ENCODE measurements at places on chromosomes 1 and 21. TPM values are rescaled to one million over a fixed set of nuclear protein-coding genes. Genes with fewer than 3 reads are reported as not detected.
A peak's percentile ranks its signal among the peaks of the same experiment; 100 is the strongest.

DNA sequence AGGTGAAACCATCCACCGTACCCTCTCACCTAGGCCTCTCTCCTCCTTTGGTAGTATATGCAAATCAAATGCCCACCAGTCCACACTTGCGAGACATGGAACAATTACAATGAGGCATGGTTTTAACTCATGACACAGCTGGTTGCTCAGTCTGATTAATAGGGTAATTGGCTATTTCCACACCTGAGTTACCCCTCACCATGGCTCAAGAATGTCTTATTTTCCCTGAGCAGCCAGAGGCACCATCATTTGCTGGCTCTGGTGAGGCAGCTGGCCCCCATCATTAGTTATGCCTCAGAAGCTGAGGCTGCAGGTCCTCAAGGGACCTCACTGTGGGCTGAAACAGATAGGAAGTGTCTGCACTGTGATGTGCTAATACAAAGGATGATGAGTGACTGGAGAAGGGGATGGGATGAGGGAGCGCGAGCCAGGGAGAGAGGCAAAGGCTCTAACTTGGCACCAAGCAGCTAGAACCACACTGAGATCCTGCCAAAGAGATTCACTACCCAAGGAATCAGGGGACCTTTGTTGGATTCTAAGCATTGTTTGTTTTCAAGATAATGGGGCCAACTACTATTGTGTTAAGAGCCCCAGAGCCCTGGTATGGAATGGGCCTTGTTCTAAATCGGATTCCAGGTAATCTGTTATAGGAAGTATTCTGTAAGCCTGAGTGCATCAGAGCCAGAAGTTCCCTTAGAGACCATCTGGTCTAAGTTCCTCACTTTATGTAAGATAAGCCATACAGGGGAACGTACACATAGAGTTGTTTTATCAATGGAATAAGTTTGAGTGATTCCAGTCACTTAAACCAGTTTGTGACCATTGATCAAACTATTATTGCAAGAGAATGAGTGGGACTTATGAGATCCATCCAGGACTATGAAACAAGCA lies 80.0 kb upstream of the CNTN2 start:
- H3K27me3 ChIP-seq: no peaks in the 10 kb centered on the region
- no peak overlapping the region for H3K27ac ChIP-seq
- H3K4me3 ChIP-seq: no peak overlapping the region
- H3K4me1 ChIP-seq: peaks cover 42% of the 10 kb centered on the region

GRCh38 chr1:100458661-100459357 lies 79.1 kb upstream of the GPR88 start:
- H3K4me1 ChIP-seq: peaks cover 7% of the 10 kb centered on the region
- H3K27ac ChIP-seq: no peak overlapping the region
- H3K4me3 ChIP-seq: no peak overlapping the region
- no peak for DNase-seq

GRCh38 chr1:151968058-151968457 lies 25.6 kb downstream of the S100A10 start:
- H3K4me1 ChIP-seq: peaks cover 21% of the 10 kb centered on the region
- H3K27ac ChIP-seq: no peak overlapping the region
- H3K36me3 ChIP-seq: no peaks in the 10 kb centered on the region
- no peak for DNase-seq
- H3K27me3 ChIP-seq: no peaks in the 10 kb centered on the region

DNA sequence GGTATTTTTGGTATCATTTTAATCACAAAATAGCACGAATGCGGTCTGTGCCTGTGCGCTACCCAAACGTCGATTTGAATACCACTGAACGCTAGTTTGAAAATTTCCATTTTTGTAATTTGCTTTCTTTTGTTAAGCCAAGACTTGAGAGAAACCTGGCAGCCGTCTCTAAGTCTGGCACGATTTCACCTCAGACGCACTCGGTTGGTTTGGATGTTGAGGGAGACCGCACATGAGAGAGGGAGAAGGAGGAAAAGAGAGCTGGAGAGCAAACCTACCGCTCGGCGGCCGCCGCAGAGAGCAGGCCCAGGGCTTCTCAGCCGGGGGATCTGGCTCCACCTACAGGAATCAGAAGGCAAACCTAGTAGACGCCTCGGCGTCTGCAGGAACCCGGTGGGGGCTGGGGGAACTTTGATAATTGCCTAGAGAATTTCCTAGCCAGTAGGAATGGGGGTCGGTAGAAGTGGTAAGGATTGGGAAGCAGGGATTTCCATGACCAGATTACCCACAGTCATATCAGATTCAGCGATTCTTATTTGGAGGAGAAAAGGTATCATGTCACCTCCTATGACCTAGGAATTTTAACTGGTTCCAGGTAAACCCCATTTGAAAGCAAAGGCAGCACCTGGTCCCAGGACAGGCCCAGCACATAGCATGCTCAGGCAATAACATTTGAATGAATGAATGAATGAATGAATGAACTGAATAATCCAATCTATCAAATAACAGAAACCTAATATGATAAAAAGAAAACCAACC lies 83.2 kb downstream of the TM2D1 start:
- peaks cover 28% of the 10 kb centered on the region for H3K4me1 ChIP-seq
- peak overlapping the region; percentile 42 for H3K4me3 ChIP-seq
- H3K36me3 ChIP-seq: no peaks in the 10 kb centered on the region
- H3K27me3 ChIP-seq: no peaks in the 10 kb centered on the region

DNA sequence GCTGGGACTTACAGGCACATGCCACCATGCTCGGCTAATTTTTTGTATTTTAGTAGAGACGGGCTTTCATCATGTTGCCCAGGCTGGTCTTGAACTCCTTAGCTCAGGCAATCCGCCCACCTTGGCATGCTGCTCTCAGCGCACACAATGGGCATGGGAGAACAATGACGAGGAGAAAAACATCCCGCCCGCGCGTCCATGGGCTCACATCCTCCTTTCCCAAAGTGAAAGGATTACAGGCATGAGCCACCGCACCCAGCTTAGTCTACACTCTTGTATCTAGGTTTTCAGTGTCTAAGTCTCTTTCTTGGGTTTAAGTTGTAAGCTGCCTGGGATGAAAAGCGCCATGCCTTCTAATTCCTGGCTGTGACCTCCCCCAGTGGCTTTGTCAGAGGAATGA lies 37.9 kb downstream of the CDK18 start:
- H3K27ac ChIP-seq: peak overlapping the region; percentile 82
- no peak overlapping the region for H3K4me3 ChIP-seq
- H3K27me3 ChIP-seq: peaks cover 36% of the 10 kb centered on the region
- peaks cover 35% of the 10 kb centered on the region for H3K4me1 ChIP-seq
- DNase-seq: no peak

- H3K36me3 ChIP-seq: no peaks in the 10 kb centered on the region
- no peak for DNase-seq
- no peak overlapping the region for H3K27ac ChIP-seq
- H3K4me3 ChIP-seq: no peak overlapping the region
- no peaks in the 10 kb centered on the region for H3K27me3 ChIP-seq
- peaks cover 6% of the 10 kb centered on the region for H3K4me1 ChIP-seq
Measured at GRCh38 chr1:162347281-162347680, 29.4 kb downstream of the SPATA46 start.

DNA sequence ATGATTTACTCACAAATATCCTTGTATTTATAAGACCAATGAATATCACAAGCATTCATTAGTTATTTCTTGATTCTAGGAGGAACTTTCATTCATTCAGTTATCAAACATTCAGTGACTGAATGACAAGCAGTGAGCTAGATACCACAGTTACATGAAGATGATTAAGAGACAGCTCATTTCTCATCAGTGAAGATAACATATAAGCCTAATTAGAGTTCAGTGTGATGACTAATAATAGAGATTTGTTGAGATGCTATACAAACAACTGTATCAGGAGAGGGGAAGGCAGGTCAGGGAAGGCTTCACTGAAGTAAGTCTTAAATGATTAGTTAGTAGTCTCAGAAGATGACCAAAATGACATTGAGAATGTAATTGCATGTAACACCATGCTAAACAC lies 14.6 kb upstream of the C1orf105 start:
- no peak overlapping the region for H3K27ac ChIP-seq
- no peak for DNase-seq
- H3K36me3 ChIP-seq: no peaks in the 10 kb centered on the region
- H3K4me1 ChIP-seq: peaks cover 10% of the 10 kb centered on the region

- peak overlapping the region; percentile 93 for H3K27ac ChIP-seq
- H3K27me3 ChIP-seq: no peaks in the 10 kb centered on the region
- H3K4me1 ChIP-seq: peaks cover 55% of the 10 kb centered on the region
- peaks cover 28% of the 10 kb centered on the region for H3K36me3 ChIP-seq
Measured at GRCh38 chr1:113074237-113074636, 1.2 kb downstream of the LRIG2 start.

DNA sequence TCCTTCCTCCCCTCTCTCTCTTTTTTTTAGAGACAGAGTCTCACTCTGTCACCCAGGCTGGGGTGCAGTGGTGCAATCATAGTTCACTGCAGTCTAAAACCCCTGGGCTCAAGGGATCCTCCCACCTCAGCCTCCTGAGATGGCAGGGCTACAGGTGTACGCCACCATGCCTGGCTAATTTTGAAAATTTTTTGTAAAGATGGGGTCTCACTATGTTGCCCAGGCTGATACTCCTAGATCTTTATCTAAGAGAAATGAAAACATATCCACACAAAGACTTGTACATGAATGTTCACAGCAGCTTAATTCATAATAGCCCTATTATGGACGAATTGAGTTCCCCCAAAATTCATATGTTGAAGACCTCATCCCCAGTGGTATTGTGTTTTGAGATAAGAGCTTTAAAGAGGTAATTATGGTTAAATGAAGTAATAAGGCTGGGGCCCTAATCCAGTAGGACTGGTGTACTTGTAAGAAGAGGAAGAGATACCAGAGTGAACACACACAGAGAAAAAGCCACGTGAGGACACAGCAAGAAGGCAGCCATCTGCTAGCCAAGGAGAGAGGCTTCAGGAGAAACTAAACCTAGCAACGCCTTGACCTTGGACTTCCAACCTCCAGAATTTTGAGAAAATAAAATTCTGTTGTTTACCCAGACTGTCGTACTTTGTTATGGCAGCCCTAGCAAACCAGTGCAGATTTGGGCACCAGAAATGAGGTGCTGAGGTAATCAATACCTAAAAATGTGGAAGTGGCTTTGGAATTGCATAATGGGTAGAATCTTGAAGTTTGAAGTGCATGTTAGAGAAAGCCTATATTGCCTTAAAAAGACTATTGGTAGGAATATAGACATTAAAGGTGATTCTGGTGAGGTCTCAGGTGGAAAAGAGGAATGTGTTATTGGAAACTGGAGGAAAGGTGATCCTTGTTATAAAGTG lies 13.2 kb downstream of the IFNLR1 start:
- H3K4me3 ChIP-seq: no peak overlapping the region
- no peak overlapping the region for H3K27ac ChIP-seq
- H3K4me1 ChIP-seq: no peaks in the 10 kb centered on the region
- H3K27me3 ChIP-seq: peaks cover 19% of the 10 kb centered on the region
- no peak for DNase-seq

DNA sequence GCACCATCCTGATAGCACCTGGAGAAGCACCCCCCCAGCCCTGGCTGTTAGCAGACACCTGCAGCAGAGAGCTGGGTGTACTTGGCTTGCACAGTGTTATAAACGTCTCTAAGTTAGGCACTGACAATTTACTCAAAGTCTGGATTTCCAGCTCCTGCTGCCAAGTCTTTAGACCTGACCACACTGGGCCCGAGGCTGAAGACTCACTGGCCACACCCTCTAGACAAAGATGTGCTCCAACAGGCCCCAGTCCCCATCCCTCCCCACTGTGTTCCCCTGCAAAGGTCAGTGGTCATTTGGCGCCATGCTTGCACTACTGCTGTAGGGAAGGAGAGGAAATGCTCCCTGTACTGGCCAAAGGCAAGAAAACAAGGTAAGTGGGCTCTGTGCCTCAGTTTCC lies 31.1 kb downstream of the PADI6 start:
- peaks cover 32% of the 10 kb centered on the region for H3K27me3 ChIP-seq
- peaks cover 4% of the 10 kb centered on the region for H3K36me3 ChIP-seq
- no peak for DNase-seq
- H3K4me1 ChIP-seq: no peaks in the 10 kb centered on the region
- no peak overlapping the region for H3K4me3 ChIP-seq

DNA sequence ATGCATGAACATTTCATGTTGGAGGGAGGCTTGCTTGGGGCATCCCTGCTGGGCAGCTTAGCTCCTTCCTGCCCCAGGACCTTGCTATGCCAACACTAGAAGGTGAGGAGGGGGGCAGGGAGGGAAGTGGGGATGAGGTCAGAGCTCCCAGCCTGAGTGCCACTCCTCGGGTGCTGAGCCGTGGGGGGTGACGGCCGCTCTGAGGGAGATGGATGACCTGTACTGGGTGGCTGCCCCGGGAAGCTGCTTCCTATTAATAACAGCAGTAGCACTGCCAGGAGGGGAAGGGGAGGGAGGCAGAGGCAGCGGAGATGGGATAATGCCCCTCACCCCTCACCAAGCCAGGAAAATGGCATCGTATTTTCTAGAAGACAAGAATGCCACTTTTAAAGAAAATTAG lies 60.6 kb downstream of the UBIAD1 start:
- H3K36me3 ChIP-seq: no peaks in the 10 kb centered on the region
- no peak overlapping the region for H3K4me3 ChIP-seq
- H3K27ac ChIP-seq: no peak overlapping the region
- no peaks in the 10 kb centered on the region for H3K4me1 ChIP-seq
- no peak for DNase-seq
- peaks cover 97% of the 10 kb centered on the region for H3K27me3 ChIP-seq

DNA sequence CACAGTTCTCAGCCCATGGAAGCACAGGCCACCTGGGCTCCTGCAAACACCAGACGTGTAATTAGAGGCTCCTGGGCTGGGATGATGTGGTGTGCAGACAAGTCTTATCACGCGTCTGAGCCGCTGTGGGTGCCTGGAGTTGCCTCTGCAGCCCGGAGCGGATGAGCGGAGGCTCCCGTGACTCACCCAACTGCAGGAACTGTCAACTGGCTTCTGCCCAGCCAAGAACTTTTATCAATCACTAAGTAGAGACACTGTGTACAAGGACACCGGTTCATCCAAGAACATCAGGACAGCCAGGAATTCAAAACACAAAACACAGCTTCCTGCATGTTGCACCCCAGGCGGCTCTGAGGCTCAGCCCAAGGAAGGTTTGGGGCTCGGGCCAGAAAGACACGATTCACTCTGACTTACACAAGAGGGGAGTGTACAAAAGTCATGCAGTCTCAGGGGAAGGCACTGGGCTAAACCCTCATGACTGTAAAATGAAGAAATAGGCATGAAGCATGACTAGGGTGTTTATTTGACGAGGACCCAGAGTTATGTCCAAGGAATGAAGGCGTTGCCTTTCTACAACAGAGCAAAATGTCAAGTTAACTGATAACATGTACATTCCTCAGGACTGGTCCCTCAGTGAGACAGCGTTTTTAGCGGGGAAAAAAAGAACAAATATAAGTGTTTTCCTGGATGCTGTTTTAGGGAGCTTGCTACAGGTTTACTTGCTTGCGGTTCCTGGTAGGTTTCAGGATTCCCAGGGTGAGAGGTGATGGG lies 21.1 kb downstream of the ERRFI1 start:
- H3K27ac ChIP-seq: peak overlapping the region; percentile 85
- H3K4me3 ChIP-seq: peak overlapping the region; percentile 37
- H3K36me3 ChIP-seq: no peaks in the 10 kb centered on the region
- peaks cover 34% of the 10 kb centered on the region for H3K4me1 ChIP-seq
- H3K27me3 ChIP-seq: no peaks in the 10 kb centered on the region
- DNase-seq: peak; percentile 89

GRCh38 chr1:3730543-3731247 lies 21.6 kb upstream of the CCDC27 start:
- no peak overlapping the region for H3K27ac ChIP-seq
- H3K36me3 ChIP-seq: peaks cover 4% of the 10 kb centered on the region
- H3K4me3 ChIP-seq: no peak overlapping the region
- no peak for DNase-seq
- H3K4me1 ChIP-seq: peaks cover 45% of the 10 kb centered on the region

FCAMR gene
- not detected for total RNA-seq

CNKSR1 gene
- total RNA-seq: 1.8 TPM

C1QC gene
- 76.6 TPM for total RNA-seq

PRPF38B gene
- 16.5 TPM for total RNA-seq

SYCP1 gene
- total RNA-seq: not detected

KPNA6 gene
- 75.9 TPM for total RNA-seq

STUM gene
- total RNA-seq: 0.85 TPM

HLX gene
- total RNA-seq: 3.5 TPM

Measured in left ventricle myocardium inferior (tissue), 1 donor.